Inflammatory macrophage treated with lipopolysaccharide for 4 hours (primary cell): ENCODE measurements at places on chromosomes 3 and 15.
A peak's percentile ranks its signal among the peaks of the same experiment; 100 is the strongest.

DNA sequence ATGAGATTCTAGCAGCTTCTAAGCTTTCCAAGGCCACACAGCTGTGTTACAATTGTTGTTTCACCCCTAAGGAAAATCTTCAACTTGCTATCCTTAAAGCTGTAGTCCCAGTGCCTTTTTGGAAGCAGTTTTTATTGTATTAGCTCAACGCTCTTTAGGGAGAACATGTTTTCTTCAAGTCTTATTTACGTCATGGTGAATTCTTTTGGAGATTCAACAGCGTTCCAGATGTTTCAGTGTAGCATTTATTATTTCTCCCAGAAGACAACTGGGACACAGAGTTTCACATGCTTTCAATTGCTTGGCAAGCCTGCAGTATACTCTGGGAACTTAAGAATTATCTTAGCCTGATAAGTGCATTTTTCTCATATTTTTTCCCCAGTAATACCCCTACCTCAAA lies 888.3 kb downstream of the PLOD2 start:
- DNase-seq: no peak

DNA sequence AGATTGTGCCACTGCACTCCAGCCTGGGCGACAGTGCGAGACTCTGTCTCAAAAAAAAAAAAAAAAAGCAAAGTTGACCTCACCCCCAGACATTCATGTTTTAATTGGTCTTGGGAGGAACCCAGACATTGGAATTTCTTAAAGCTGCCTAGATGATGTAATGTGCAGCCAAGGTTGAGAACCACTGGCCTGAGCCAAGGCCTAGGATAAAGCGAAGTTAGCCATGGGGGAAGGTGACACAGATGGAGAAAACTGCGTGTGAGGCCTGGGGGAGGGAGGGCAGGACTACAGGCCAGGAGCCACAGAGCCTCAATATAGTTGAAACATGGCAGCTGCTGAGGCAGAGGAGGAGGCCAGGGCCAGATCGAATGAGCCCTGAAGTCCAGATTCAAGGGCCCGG lies 21.0 kb downstream of the GLB1 start:
- no peak for DNase-seq

GRCh38 chr15:85763157-85763556 lies 31.6 kb downstream of the KLHL25 start:
- DNase-seq: no peak

DNA sequence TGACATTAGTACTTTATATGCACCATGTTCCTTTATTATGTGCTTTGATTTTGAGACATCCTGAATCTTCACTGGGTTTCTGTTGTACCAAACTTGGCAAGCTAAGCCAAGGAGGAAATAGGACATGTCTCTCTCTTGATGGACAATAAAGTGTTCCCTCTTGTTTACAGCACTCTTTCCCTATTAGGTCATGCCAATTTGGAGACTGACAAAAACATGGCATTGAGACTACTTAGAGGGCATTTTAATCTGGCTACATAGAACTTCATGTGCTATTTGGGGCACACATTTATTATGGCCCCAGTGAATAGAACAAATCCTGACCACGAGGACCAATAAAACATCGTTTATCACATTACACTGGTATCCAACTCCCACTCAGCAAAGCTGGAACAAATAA lies 85.3 kb upstream of the TNFSF10 start:
- DNase-seq: no peak

GRCh38 chr15:60340207-60340921 lies 57.4 kb downstream of the ANXA2 start:
- DNase-seq: no peak

- no peak for DNase-seq
These were observed 91.1 kb downstream of the RSRC1 start for GRCh38 chr3:158200955-158201354.

DNA sequence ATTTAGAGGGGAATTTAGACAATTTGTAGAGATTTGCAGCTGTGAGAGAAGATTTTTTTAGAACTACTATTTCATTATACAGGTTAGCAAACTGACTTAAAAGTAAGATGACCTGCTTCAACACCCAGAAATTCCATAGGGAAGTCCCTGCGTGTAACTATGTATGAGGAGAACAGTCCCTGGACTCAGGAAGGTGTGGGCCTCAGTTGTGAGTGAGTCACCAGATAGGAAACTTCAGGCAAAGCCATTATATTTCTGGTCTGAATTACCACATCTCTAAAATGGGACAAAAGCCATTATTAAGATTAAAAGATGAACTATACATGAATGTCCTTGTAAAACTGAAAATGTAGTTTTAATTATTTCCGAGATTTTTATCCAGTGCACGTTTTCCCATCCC lies 488.3 kb upstream of the GOLIM4 start:
- DNase-seq: no peak

DNA sequence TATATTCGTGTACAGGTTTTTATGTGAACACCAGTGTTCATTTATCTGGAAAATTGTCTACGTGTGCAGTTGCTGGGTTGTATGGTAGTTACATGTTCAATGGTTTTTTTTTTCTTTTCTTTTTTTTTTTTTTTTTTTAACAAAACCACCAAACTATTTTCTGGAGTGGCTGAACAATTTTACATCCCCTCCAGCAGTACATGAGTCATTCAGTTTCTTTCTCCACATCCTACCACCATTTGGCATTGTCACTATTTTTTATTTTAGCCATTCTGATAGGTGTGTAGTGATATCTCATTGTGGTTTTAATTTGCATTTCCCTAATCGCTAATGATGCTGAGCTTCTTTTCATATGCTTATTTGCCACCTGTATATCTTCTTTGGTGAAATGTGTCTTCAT lies 256.3 kb upstream of the EOMES start:
- DNase-seq: no peak

GRCh38 chr15:64151727-64152506 lies at the start of gene SNX22:
TSS of gene SNX22 (plus strand) at chr15:64151731. CDS start at chr15:64151776, 45 bp downstream.
- no peak for DNase-seq

DNA sequence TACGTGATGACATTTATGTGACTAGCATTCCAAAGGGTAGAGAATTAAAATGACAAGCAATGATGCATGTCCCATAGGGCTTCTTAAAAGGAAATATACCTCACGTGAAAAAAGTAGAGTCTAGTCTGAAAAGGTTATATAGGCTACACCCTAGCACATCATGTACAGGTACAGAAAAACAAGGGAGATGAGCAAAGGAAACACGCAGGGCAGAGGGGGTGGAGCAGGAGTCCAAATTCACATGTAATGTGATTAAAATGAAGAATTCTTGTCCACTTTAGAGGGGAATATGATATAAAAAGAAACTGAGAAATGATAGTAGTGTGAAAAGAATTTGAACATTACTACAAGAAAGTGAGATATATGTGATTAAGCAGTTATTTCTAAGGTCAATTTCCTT lies 59.4 kb downstream of the HACD2 start:
- DNase-seq: no peak

DNA sequence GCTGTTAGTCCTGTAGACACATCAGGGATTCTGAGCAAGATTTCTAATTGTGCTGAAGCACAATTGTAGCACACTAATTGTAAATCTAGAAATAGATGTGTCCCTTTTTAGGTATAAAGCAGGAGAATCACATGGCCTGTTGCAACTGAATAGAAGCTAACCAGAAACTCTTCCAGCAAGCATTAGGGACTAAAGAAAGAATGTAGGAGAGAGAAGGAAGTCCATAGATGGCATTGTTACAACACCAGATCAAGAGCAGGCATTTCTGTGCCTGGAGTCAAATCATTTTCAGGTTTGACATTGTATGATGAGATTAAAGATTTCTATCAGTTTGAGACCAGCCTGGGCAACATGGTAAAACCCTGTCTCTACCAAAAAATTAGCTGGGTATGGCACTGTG lies 27.4 kb downstream of the CALML4 start:
- DNase-seq: no peak

DNA sequence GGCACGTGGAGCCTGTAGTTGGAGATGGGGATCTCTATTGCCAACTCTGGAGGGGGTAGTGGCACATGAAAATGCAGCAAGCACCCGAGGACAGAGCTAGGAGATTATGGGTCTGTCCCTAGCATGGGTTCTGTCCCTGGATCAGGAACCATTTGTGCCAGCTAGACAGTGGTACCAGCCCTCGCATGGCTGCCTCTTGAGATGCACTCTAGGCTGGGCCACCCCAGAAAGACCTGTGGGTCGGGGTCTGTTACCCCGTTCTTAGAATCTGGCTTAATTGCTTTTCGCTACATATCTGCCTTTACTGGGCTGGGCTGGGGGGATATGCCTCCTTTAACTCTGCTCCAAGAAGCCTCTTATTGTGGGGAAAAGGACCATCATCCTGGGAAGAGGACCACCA lies 54.5 kb downstream of the EPHB1 start:
- no peak for DNase-seq

DNA sequence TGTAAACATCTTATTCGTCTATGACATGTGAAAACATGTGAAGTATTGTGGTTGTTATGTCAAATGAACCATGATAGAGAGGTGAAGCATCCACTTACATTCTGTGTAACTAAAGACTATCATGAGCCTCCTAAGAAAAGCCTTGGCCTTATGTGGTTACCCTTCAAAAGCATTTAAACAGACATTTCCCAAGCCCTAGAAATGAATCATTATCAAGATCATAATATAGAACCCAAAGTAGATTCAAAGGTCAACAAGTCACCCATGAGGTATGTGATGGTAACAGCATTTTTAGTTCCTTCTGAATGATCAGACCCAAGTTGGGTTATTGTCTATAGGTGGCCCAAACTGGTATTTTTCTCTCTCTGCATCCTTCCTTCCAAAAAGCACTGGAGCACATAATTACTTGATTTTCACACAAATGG lies 408.0 kb downstream of the TBL1XR1 start:
- DNase-seq: no peak

DNA sequence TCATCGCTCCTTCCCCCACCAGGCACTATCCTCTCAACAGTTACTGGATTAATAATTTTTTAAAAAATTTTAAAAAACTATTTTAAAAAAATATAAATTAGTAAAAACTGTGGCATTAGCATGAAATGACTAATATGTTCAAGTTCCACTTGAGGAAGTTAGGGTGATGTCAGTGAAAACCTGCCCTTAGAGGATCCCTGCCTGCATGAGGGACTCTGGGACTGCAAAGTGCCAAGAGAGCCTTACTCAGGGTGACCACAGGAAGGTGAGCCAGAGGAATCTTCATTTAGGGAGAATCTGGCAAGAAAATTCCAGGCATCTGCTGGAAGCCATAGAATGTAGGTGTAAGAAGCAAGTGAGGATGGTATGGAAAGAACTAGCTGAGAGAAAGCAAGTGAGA lies 157.7 kb upstream of the BCL6 start:
- DNase-seq: peak; percentile 54

DNA sequence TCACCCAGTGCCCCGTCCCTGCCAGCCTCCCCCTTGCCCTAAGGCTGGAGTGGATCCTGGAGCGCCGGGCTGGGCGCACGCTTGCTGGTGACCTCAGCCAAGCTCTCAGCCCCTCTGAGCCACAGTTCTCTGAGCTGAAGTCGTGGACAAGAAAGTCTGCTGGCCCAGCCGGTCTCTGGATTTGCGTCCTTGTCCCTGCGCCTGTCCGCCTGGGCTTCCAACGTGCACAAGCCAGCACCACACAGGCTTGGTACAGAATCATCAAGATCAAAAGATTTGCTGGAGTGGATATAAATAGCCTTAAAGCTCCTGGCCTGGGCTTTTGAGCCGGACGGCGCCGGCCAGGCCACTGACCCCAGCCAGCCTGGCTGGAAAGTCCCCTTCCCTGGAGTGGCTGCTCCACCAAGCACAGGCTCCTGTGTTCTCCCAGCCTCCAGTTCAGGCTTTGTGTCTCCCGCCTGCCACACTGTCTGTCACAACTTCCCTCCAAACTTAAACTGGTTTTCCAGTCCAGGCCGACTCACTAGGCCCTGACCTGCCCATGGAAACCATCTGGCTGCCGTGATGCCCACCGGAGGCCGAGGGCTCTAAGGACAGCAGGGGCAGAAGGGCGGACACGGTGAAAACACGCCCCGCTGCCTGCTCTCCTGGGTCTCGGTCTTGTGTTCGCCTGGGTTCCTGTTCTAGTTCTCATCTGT lies 156.2 kb downstream of the NUP210 start:
- DNase-seq: no peak

DNA sequence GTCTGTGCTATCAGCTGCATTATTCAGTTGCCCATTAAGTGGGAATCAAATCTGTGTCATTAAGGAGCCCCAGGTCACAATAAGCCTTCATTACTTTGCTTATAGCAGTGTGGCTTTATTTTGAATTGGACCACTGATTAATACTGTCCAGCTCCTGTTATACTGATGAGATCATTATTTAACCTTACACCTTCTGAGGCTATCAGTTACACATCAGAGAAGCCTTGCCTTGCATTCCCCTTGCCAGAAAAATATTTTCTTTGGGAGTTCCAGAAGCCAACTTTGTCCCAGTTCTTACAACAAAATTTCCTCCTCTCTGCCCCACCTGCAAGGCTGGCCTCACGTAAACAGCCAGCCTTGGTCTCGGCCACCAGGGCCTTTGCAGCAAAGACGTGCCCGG lies 29.7 kb upstream of the ARNT2 start:
- no peak for DNase-seq

GRCh38 chr3:48439820-48440589 lies at the start of the genes CCDC51 and TMA7:
TSS of gene CCDC51 (minus strand) at chr3:48440119. CDS start at chr3:48435128, 4,991 bp downstream.
TSS of gene TMA7 (plus strand) at chr3:48440257. CDS start at chr3:48440297, 40 bp downstream.
- peak; percentile 99 for DNase-seq

- DNase-seq: no peak
These were observed 7.2 kb downstream of the ACAN start for GRCh38 chr15:88810446-88810845.

DNA sequence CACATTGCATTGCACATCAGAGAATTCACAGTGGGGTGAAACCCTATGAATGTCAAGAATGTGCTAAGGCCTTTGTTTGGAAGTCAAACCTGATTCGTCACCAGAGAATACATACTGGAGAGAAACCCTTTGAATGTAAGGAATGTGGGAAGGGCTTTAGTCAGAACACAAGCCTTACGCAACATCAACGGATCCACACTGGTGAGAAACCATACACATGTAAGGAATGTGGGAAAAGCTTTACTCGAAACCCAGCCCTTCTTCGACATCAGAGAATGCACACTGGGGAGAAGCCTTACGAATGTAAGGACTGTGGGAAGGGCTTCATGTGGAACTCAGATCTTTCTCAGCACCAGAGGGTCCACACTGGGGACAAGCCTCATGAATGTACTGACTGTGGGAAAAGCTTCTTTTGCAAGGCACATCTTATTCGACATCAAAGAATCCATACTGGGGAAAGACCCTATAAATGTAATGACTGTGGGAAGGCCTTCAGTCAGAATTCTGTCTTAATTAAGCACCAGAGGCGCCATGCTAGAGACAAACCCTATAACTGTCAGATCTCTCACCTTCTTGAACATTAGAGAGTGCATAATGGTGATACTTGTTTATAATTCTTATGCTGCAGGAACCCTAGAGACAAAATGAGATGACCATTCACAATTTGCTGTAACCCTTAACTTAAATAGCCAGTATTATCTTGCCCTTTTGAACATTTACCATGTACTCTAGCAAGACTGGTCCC lies 9.0 kb downstream of the ZNF662 start:
- DNase-seq: no peak

DNA sequence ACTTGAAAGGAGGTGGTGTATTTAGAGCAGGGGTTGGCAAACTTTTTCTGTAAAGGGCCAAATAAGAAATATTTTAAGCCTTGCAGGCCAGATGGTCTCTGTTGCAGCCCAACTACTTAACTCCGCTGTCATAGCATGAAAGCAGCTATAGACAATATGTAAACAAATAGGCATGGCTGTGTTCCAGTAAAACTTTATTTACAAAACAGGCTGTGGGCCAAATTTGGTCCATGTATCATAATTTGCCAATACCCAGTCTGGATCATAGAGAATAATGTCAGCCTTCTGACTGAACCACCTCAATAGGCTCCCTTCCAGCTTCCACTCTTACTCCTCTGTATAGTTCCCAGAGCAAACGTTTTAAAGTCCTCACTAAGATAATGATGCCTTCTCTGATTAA lies 638.8 kb upstream of the CFAP20DC start:
- DNase-seq: no peak
